ENCODE measurements at places on chromosomes 7 and 10. TPM values are rescaled to one million over a fixed set of nuclear protein-coding genes. Genes with fewer than 3 reads are reported as not detected.

FERD3L gene
- total RNA-seq: not detected

CYP2C8 gene
- 0.17 TPM for total RNA-seq

OR2A42 gene
- not detected for total RNA-seq

DNA sequence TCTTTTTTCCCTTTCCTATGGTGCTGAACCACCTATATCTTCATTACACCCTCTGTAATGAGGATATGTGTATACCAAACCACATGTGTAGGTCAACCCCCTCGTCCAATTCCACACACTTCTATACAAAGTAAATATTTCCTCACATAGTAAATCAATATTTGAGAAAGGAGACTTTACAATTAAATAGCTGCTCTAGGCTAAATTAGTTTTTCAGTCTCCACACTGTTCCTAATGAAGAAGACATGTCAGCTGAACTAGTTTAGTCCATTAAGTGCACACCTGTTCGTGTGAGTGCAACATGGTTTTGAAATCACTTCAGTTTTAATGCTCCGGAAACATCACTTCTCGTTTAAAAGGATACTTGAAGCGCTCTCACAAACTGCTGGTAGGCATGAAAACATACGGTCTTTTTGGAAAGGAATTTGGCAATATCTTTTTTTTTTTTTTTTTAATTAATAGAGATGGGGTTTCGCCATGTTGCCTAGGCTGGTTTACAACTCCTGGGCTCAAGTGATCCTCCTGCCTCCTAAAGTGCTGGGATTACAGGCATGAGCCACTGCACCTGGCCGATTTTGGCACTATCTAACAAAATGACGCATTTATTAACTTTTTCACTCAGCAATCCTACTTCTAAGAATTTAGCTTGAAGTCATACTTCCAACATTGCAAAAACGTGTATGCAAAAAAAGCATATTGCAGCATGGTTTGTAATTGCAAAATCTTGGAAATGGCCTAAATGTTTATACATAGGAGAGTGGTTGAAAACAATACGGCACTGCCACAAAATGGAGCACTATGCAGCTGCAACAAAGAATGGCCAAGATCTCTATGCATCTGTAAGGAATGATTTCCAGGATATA, 2.1 kb upstream of the XRCC2 start:
- DNase-seq: no peak

DNA sequence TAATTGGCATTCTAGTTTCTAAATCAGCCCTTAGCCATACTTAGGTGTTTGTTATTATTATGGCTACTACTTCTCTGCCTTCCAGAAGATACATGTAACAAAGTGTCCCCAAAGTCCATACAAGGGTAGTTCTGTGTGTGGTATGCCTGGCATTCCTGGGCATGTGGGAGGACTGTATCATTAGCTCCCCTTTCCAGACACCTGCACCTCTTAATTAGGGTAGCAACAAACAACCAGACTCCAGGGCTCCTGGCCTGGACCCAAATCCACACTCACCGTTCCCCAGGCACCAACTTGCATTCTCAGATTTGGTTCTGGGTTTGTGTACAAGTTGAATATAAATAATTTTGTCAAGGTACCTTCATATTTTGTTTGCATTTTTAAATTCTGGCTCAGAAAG, 15.5 kb upstream of the CALD1 start:
- no peak for DNase-seq

DNA sequence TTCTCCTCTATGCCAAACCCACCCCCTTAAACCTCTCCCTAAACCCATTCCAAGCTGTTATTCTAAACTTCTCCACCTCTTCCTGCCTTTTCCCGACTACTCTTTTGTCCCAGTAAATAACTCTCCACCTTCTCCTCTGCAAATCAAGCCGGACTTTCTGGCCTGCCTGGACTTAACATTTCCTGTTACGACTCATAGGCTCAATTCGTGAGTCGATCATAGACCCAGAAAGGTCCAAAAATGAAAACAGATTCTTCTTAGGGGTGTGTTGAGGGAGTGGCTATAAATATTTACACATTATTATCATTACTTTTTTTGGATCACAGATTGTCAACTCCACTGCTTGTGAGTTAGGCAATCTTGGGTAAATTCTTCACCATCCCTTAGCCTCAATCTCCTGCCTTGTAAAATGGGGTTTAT, 59.0 kb upstream of the HABP2 start:
- DNase-seq: no peak

GRCh38 chr10:110859206-110859972, 12.3 kb upstream of the PDCD4 start:
- DNase-seq: no peak

DNA sequence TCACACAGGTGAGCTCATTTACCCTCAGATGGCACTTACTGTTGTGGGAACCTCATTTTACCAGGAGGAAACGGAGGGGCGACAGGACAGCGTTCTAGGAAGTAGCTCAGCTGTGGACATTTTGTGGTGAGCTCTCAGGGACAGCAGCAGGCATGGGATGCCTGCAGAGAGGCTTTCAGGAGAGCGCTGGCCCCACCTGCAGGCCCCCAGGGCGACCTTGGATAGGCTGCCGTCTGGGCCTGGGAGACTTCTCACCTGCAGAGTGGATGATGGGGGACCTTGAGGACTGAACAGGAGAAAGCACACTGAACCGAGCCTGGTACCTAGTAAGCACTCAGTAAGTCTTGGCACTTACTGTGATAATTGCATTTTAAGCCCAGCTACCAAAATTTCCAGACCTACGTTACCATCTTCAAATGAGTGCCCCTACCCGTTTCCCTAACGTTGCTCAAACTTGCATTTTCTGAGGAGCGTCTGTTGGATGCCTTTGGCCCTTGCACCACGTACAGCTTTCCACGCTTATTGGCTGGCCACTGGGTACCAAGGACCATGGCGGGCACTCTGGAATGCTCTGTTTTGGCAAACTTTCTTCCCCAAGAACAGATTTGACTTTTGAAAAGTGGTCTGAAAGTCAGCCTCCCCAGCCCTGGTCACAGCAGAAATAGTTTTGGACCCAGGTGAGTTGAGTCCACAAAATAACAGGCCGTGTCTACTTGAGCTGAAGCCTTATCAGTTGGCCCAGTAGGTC, 223.4 kb downstream of the EBF3 start:
- DNase-seq: no peak

DNA sequence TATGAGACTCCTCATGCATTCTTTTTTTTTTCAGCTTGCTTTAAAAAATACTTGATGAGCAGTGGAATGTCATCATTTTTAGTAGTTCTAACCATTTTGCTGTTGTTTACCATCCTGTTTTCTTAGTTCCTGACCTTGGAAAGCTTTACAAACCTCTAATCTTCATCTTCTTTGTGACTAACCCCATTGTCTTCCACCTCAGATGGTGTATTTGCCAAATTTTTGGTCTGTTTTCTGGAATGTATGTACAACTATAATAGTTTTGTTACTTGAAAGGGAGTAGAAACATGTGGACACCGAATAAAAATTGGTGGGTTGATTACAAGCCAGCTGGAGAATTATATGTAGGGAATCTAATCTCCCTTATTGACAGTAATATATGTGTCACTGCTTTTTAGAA, 172.7 kb downstream of the SND1 start:
- no peak for DNase-seq

- DNase-seq: no peak
Measured at GRCh38 chr7:101625031-101625791, 3.9 kb downstream of the MYL10 start.

DNA sequence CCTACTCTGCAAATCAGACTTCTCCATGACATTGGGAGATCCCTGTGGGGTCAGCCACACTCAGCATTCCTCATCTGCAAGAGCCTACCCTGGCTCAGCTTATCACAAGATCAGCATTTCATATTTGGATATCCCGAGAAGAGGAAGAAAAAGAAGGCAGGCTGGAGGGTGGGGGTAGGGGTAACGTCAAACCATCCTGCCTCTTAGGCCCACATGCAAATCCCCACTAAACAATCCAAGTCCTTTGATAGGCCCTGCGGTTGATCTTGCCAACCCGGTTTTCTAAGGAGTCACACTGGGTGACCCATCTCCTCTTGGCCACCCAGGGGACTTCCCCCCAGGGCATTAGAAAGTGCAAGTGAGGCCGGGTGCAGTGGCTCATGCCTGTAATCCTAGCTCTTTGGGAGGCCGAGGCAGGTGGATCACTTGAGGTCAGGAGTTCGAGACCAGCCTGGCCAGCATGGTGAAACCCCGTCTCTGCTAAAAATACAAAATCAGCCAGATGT, 128.0 kb upstream of the CALN1 start:
- no peak for DNase-seq

GRCh38 chr10:50470345-50470744, 153.4 kb downstream of the SGMS1 start:
- peak; percentile 7 for DNase-seq

- no peak for DNase-seq
Measured at GRCh38 chr7:19465861-19466260, 243.0 kb downstream of the POLR1F start.

DNA sequence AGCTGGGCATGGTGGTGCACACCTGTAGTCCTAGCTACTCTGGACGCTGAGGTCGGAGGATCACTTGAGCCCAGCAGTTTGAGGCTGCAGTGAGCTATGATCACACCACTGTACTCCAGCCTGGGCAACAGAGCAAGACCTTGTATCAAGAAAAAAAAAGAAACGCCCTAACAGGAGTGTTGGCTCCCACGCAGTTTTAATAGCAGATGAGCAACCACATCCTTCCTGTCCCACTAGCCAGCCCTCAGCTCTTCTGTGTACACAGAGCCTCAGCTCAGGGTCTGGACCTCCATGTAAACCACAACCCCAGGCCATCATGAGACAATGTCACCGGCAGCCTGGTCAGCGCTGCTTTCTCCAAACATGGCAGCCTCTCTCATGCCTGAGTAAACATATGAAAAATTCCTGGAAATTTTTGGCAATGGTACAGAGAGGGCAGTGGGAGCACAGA, 108.2 kb downstream of the PIP4K2A start:
- peak; percentile 46 for DNase-seq

- no peak for DNase-seq
Measured at GRCh38 chr10:47277352-47278151, 22.4 kb upstream of the GDF10 start.

GRCh38 chr7:133112335-133112734, 30.4 kb upstream of the CHCHD3 start:
- DNase-seq: no peak

- DNase-seq: no peak
Measured at GRCh38 chr7:25967278-25968204, 184.5 kb upstream of the NFE2L3 start.
